ENCODE measurements at places on chromosomes 2 and 18.

DNA sequence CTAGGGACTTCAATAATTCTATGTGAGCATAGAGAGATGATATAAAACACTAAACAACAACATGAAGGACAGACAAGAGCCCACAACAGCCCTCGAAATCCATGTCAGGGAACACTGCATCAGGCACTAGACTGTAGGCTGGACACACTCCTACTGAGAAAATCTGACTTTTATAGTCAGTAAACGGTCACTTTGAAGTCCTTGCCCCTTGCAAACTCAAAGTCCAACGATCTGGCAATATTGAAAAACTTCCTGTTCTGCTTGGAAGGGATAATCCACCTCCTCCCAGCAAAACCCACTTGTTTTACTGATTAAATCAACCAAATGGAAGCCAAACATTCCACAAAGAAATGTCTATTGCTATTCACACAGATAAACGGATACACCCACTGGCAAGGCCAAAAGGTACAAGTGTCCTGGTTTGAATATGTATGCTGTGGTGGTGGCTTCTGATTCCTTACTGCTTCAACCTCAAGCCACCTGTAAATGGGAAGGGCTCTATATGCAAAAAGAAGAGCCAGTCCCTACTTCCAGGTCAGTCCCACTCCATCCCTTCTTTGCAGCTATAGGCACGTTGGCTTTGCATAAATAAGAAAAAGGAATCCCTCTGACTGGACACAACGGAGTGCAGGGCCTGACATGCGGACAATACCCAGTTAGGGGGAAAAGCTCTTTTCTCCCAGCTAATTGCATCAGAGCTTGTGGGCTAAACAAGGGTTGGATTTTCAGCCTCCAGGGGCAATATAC, 56.6 kb downstream of the STK39 start:
- DNase-seq, result no peak

DNA sequence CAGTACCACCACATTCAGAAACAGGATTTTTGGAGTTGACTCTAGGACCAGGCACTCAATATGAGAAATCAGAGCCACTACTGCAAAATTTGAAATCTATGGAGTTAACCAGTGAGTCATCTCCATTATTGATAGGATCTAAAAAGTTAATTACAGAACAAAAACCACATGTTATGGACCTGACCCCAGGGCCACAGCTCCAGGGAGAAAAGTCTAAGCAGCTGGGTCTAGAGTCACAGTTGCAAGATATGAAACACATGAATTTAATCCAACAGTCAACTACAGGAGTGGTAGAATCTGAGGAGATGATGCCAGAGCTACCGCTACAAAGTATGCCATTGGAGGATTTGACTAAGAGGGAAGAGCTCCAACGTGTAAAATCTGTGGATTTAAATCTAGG, 13.4 kb upstream of the ZNF512 start:
- DNase-seq, result no peak

DNA sequence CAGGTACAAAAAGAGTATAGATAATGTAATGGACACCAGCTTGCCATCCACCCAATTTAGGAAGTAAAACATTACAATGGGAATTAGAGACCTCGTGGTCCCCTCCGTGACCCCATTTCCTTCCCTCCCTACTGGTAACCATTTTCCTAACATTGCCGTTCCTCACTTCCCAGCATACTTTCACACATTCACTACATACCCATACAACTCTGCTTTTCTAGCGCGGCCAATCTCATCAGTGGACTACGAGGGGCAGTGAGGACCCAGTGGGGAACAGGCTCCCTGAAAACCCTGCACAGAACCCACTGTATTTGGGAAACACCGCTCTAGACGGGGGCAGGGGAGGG, 1.1 kb downstream of the ENOSF1 start:
- DNase-seq, result no peak

DNA sequence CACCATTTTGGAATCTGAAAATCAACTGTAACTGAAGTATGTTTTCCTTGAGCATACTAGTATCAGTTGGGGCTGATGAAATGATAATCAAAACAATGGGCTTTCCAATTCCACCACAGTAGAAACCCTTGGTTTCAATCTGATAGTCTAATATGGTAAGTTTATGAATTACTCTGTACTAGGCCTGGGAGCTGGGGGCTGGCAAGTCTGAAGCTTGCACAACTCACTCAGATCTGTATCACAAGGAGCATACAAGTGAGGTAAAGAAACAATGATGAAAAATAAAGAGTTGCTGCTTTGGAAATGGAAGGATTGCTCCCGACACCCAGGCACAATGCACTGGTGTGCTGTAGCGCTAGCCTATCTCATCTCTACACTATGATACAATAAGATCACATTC, 19.4 kb downstream of the ZEB2 start:
- no peak for DNase-seq

GRCh38 chr2:172082944-172083627, 2.2 kb upstream of the DLX1 start:
- no peak for DNase-seq

- DNase-seq, result peak; percentile 87
These were observed 2.4 kb downstream of the CASP8 start for GRCh38 chr2:201262718-201263117.

- no peak for DNase-seq
These were observed 866 bp upstream of the SF3B6 start for GRCh38 chr2:24076849-24077534.

DNA sequence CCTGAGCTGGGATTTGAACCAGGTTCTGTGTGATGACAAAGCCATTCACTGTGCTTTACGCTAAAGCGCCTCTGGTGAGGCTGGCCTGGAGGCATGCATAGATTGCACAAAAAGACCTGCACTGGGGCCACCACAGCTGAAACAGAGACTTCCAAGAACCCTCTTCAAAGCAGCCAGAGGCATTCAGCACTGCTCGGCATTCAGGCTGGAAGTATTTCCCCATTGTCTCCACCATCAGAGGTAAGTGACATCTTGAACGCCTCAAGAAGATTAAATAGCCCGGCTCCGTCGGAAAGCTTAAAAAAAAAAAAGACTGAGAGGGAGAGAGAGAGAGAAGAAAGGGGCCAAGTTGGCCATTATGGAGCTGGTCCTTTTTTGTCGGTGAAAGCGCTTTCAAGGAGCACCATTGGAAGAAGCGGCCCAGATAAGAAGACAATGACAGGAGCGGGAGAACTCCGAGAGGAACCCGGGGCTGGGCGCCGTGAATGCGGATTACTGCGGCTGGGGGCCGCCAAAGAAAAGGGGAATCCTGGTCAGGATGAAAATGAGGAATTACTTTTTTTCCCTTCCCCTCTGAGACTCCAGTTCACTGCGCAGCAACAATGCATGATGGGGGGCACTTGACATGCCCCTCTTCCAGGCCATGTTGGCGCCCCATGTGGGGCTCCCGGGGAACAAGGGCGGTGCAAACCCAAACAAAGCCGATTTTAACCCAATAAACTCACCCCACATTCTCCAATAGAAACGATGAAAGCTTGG, 228.3 kb downstream of the MYCN start:
- no peak for DNase-seq

- DNase-seq, result no peak
These were observed 107.1 kb upstream of the STK17B start for GRCh38 chr2:196278491-196278911.

- DNase-seq, result no peak
These were observed 26.4 kb downstream of the GNLY start for GRCh38 chr2:85720533-85720932.

- DNase-seq, result peak; percentile 44
These were observed 20.8 kb downstream of the SEH1L start for GRCh38 chr18:12968619-12969018.

DNA sequence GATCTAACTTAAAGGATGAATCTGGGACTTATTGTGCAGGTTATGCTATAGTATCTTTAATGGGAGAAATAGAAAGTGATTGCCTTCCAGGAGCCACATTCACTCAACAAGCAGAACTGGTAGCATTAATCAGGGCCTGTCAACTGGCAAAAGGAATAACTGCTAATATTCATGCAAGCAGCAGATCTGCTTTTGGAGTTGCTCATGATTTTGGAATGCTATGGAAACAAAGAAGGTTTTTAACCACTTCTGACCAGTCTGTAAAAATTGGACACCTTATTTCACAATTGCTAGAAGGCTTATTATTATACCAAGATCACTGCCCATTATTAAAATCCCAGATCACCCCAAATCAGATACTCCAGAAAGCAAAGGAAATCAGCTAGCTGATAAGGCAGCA, 200.4 kb downstream of the MREG start:
- no peak for DNase-seq

- no peak for DNase-seq
These were observed 467.1 kb downstream of the SUCLG1 start for GRCh38 chr2:83991992-83992391.
